ENCODE measurements at places on chromosomes 5 and 9. TPM values are rescaled to one million over a fixed set of nuclear protein-coding genes. Genes with fewer than 3 reads are reported as not detected.
A peak's percentile ranks its signal among the peaks of the same experiment; 100 is the strongest.

- H3K27me3 ChIP-seq, result no peaks in the 10 kb centered on the region
- no peak overlapping the region for H3K4me3 ChIP-seq
- no peaks in the 10 kb centered on the region for H3K4me1 ChIP-seq
- H3K36me3 ChIP-seq, result no peaks in the 10 kb centered on the region
- no peak overlapping the region for H3K27ac ChIP-seq
These were observed 908.7 kb upstream of the CDH9 start for GRCh38 chr5:27947088-27947487.

GRCh38 chr5:142325725-142326479 lies 1.1 kb upstream of the SPRY4 start:
- H3K27me3 ChIP-seq, result peaks cover 7% of the 10 kb centered on the region
- H3K36me3 ChIP-seq, result peaks cover 18% of the 10 kb centered on the region

Gene ECM2
- not detected for total RNA-seq

DNA sequence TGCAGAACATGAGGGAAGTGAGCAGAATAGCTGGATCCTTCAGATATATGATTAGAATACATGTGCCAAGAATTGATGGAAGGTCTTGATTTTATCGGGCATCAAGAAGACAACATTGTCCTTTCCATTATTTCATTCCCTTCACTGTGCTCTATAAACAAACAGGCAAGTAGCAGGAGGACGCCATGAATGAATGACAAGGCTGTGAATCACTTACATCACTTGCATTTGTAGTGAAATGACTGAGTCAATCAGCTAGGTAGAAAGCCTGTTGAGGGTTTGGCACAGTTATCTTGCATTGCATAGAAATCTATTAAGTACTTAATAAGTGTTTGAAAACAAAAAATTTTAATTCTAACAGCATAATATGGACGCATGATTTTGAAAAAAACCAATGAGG lies 548.8 kb upstream of the IZUMO3 start:
- H3K27me3 ChIP-seq, result no peaks in the 10 kb centered on the region
- DNase-seq, result no peak
- no peaks in the 10 kb centered on the region for H3K36me3 ChIP-seq

Gene BTNL8
- total RNA-seq, result 0.59 TPM

DNA sequence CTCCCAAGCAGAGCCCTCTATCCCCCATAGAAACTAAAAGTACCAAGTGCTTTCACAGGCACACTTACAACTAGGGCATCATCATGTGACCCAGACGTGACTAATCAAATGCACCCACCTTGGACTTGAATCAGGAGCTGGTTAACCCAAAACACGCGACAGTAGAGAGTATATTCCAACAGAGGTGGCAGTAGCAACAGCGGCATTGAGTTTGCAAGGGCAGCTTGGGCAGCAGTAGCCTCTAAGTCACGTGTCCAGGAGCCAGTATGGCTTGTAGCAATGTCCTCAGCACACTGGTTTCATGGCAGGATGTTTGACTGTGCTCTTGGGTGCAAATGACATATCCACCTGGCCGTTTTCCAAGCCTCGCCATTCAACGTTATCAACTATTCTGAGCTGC lies 73.4 kb upstream of the DNAH5 start:
- peaks cover 2% of the 10 kb centered on the region for H3K27me3 ChIP-seq
- H3K36me3 ChIP-seq, result no peaks in the 10 kb centered on the region
- H3K27ac ChIP-seq, result no peak overlapping the region
- no peak for DNase-seq
- no peak overlapping the region for H3K4me3 ChIP-seq

Gene CD274
- total RNA-seq, result 0.56 TPM

- H3K27me3 ChIP-seq, result peaks cover 2% of the 10 kb centered on the region
- no peak overlapping the region for H3K4me3 ChIP-seq
- no peaks in the 10 kb centered on the region for H3K36me3 ChIP-seq
- H3K27ac ChIP-seq, result no peak overlapping the region
- no peak for DNase-seq
These were observed 149.3 kb upstream of the COL5A1 start for GRCh38 chr9:134492281-134492691.

DNA sequence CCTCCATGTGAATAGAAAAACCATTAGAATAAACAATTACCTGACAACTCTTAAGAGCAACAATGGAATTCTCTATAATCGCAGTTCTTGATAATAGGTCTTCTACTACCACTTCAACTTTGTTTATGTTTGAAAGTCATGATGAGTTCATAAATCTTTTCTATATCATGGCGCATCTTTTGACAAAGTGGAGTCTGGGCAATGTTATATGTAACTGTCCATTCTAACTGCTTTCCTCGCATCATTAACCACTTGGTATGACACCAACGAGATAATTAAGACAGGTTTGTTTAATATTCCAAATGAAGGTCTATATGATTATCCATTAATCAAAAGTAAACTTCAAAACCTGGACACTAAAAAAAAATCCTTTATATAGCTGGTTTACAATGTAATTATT lies 272.0 kb downstream of the DENND1A start:
- no peak for DNase-seq
- no peak overlapping the region for H3K27ac ChIP-seq
- no peaks in the 10 kb centered on the region for H3K27me3 ChIP-seq
- H3K4me1 ChIP-seq, result peaks cover 5% of the 10 kb centered on the region

- peaks cover 81% of the 10 kb centered on the region for H3K4me1 ChIP-seq
- peaks cover 16% of the 10 kb centered on the region for H3K36me3 ChIP-seq
- DNase-seq, result peak; percentile 67
- H3K27me3 ChIP-seq, result peaks cover 21% of the 10 kb centered on the region
- H3K4me3 ChIP-seq, result no peak overlapping the region
These were observed 16.9 kb downstream of the PDGFRB start for GRCh38 chr5:150138551-150139265.

GRCh38 chr9:20014168-20014567 lies 225.3 kb upstream of the SLC24A2 start:
- H3K4me1 ChIP-seq, result peaks cover 4% of the 10 kb centered on the region
- no peak for DNase-seq
- H3K27me3 ChIP-seq, result peaks cover under 1% of the 10 kb centered on the region
- no peaks in the 10 kb centered on the region for H3K36me3 ChIP-seq
- no peak overlapping the region for H3K27ac ChIP-seq

- DNase-seq, result no peak
- H3K36me3 ChIP-seq, result no peaks in the 10 kb centered on the region
- H3K27me3 ChIP-seq, result no peaks in the 10 kb centered on the region
- no peak overlapping the region for H3K27ac ChIP-seq
These were observed 382.4 kb downstream of the CDK5RAP2 start for GRCh38 chr9:120197605-120198004.

Gene ARID3C
- total RNA-seq, result not detected

GRCh38 chr5:140555747-140556312 lies 1.4 kb downstream of the SRA1 start:
- DNase-seq, result no peak
- peaks cover 21% of the 10 kb centered on the region for H3K4me1 ChIP-seq
- peak overlapping the region; percentile 28 for H3K27ac ChIP-seq
- peak overlapping the region; percentile 17 for H3K4me3 ChIP-seq

- H3K27ac ChIP-seq, result no peak overlapping the region
- H3K4me3 ChIP-seq, result no peak overlapping the region
- H3K27me3 ChIP-seq, result no peaks in the 10 kb centered on the region
- no peaks in the 10 kb centered on the region for H3K36me3 ChIP-seq
- H3K4me1 ChIP-seq, result peaks cover 24% of the 10 kb centered on the region
- no peak for DNase-seq
These were observed 87.6 kb downstream of the PCDH1 start for GRCh38 chr5:141790630-141791029.

- no peak overlapping the region for H3K4me3 ChIP-seq
- H3K36me3 ChIP-seq, result peaks cover 11% of the 10 kb centered on the region
- no peak for DNase-seq
- H3K27me3 ChIP-seq, result peaks cover 12% of the 10 kb centered on the region
These were observed 1.5 kb upstream of the HMGCS1 start for GRCh38 chr5:43314724-43315123.

Gene GKAP1
- 3.5 TPM for total RNA-seq

Gene PCDHGA5
- 2.4 TPM for total RNA-seq

GRCh38 chr5:79795764-79796398 lies 106.2 kb downstream of the CMYA5 start:
- DNase-seq, result no peak
- no peaks in the 10 kb centered on the region for H3K36me3 ChIP-seq
- peaks cover 1% of the 10 kb centered on the region for H3K4me1 ChIP-seq
- H3K27me3 ChIP-seq, result no peaks in the 10 kb centered on the region
- H3K4me3 ChIP-seq, result no peak overlapping the region
- no peak overlapping the region for H3K27ac ChIP-seq

GRCh38 chr9:113888336-113888735 lies 12.2 kb downstream of the ZNF618 start:
- H3K27ac ChIP-seq, result no peak overlapping the region
- H3K4me1 ChIP-seq, result peaks cover 9% of the 10 kb centered on the region
- peaks cover 23% of the 10 kb centered on the region for H3K36me3 ChIP-seq
- no peaks in the 10 kb centered on the region for H3K27me3 ChIP-seq
- no peak overlapping the region for H3K4me3 ChIP-seq
- DNase-seq, result no peak

Gene PPWD1
- 44.9 TPM for total RNA-seq

DNA sequence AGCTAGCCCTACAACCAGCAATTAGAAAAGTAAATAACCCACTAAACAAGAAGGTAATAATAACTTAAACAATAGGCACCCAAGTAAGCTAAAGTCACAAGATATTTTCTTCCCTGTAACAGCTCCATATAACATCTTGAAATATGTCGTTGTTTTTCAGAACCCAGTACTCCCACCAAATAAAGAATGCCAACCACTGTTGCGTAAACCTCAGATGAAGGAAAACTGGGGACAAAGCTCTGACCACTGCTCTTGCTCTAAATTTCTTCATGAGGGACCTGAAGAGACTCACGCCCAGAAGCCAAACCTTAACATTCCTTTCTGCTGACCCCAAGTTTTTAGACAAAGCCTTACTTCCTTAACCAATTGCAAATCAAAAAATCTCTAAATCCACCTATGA lies 267.7 kb upstream of the GAS1 start:
- no peaks in the 10 kb centered on the region for H3K36me3 ChIP-seq
- no peaks in the 10 kb centered on the region for H3K4me1 ChIP-seq
- no peak for DNase-seq
- no peaks in the 10 kb centered on the region for H3K27me3 ChIP-seq

Gene SAPCD2
- total RNA-seq, result 1.0 TPM

DNA sequence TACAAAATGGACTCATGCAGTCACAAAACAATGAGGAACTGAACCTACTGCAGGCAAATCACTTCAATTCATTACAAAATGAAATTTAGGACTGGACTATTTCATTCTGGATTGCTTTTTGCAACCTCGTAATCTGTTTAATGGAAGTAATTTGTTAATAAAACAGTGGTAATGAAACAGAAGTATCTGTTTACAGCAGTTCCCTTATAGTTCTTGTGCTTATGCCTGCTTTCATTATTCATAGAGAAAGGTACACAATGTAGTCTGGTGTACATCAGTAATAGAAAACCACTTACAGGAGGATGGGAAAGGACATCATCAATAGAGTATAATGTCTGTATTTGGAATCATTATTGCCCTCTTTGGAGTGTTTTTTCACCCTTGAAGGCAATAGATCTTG lies 389.2 kb upstream of the NUDT12 start:
- H3K4me1 ChIP-seq, result no peaks in the 10 kb centered on the region
- H3K36me3 ChIP-seq, result no peaks in the 10 kb centered on the region
- DNase-seq, result no peak
- H3K4me3 ChIP-seq, result no peak overlapping the region
- no peak overlapping the region for H3K27ac ChIP-seq

DNA sequence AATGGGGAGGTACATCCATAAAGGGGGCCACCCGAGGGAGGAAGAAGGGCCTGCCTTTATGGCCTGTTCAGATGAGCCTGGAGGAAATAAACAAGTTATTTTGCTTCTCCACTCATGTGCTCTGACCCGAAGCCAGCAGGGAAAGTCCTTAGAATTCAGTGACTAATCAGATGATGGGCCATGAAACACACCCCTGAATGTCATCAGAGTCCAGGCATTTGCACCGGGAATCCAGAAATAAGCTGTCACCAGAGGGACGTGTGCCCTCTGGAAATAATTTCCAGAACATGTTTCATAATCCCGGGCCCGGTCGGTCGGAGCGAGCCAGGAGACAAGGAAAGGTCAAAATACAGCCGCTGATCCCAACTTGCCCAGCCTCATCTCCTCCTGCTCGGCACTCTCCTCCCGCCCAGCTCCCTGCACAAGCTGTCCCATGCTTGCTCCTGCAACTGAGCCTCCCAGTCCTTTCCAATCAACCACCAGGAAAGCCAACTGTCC lies 73.6 kb upstream of the ZNF622 start:
- no peak overlapping the region for H3K27ac ChIP-seq
- no peaks in the 10 kb centered on the region for H3K36me3 ChIP-seq
- no peak for DNase-seq
- no peaks in the 10 kb centered on the region for H3K27me3 ChIP-seq
- H3K4me3 ChIP-seq, result no peak overlapping the region

DNA sequence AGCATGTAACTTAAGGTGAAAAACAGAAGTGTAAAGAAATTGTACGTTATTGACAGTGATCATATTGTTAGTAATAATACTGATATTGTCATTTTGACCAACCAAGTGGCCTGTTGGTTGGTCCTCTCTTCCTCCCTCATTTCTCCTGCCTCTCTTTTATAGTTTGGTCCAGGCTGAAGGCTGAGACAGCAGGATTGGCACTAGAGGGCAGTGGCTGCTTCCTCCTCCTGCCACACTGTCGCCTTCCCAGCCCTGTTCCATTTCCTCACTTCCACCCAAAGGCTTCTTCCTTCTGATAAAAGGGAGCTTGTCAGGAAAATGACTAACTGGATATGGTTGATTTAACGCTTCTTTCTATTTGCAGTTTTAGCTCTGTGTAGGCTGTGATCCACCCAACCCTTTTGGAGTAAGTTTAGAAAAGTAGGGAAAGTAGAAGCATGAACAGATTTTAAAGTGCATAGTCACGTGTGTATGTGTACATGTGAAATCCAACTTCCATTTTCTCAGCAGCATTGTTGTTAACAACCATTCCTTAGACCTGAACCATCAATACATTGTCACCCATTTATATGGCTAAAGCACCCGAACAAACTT lies 35.6 kb downstream of the PTCD2 start:
- DNase-seq, result peak; percentile 31
- peaks cover 8% of the 10 kb centered on the region for H3K4me1 ChIP-seq
- no peaks in the 10 kb centered on the region for H3K36me3 ChIP-seq
- peak overlapping the region; percentile 52 for H3K27ac ChIP-seq
- H3K27me3 ChIP-seq, result no peaks in the 10 kb centered on the region

DNA sequence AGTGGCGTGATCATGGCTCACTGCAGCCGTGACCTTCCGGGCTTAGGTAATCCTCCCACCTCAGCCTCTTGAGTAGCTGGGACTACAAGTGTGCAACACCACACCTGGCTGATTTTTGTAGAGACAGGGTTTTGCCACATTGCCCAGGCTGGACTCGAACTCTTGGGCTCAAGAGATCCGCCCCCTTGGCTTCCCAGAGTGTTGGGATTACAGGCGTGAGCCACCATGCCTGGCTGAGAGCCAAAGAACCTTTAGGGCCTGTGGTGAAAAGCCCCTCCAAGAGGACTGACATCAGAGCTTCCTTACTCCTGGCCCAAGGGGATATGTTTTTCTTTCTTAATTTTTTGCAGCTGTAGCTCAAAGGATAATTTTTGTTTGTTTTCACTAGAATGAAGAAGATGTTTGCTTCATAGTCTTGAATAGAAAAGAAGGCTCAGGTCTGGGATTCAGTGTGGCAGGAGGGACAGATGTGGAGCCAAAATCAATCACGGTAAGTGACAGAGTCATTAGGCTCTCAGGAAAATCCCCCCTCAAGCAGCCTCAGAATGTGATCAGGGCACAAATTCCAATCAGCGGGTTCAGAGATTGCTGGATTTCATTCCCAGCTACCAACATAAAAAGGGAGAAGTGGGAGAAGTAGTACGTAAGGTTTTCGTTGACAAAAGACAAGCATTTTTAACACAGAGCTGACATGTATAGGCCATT lies 77.1 kb downstream of the GOLPH3 start:
- H3K27ac ChIP-seq, result peak overlapping the region; percentile 99
- peaks cover 74% of the 10 kb centered on the region for H3K36me3 ChIP-seq
- H3K4me1 ChIP-seq, result peaks cover 63% of the 10 kb centered on the region
- no peak for DNase-seq
